ENCODE measurements at places on chromosomes 7 and 10.

GRCh38 chr10:4061441-4061951 lies 276.5 kb upstream of the KLF6 start:
- no peak for DNase-seq

GRCh38 chr10:44962870-44963738 lies 3.5 kb downstream of the RASSF4 start:
- DNase-seq, result no peak

- no peak for DNase-seq
Observed at GRCh38 chr10:74103560-74104258, 46.9 kb downstream of the AP3M1 start.

DNA sequence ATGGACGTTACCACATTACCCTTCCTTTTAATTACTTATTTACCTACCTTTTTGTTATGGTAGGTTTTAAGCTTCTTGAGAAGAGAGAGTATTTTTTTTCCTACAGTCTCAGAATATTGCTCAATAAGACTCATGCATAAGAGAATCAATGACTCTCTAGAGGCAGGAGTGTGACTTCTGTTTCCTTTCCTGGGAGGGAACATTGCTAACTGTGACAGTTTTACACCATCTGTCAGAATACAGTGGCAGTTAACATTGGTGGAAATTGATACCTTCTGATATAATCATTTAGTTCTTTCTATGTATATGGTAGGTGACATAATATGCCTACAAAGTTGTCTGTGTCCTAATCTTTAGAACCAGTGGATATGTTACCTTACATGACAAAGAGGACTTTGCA lies 348.7 kb upstream of the POT1 start:
- DNase-seq, result no peak

DNA sequence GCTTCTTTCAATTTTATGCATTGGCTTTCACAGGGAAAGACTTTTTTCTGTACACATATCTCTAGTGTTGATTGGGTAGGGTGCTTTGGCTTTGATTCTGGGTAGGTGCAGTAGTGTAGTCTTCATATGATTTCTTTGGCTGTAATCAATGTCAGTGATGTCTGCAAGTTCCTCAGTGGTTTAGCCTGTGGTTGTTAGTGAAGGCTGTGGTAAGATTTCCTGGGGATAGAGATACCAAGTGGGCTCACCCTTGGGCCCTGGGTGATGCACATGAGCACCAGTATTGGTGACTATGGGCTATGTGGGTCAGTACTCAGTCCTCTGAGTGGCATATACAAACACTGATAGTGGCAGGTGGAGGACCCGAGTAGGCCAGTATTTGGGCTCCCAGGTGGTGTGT lies 13.0 kb downstream of the GIMAP8 start:
- no peak for DNase-seq

GRCh38 chr10:132946311-132946710 lies 3.9 kb upstream of the CFAP46 start:
- DNase-seq, result no peak

GRCh38 chr7:7136466-7137381 lies 45.6 kb upstream of the C1GALT1 start:
- no peak for DNase-seq

DNA sequence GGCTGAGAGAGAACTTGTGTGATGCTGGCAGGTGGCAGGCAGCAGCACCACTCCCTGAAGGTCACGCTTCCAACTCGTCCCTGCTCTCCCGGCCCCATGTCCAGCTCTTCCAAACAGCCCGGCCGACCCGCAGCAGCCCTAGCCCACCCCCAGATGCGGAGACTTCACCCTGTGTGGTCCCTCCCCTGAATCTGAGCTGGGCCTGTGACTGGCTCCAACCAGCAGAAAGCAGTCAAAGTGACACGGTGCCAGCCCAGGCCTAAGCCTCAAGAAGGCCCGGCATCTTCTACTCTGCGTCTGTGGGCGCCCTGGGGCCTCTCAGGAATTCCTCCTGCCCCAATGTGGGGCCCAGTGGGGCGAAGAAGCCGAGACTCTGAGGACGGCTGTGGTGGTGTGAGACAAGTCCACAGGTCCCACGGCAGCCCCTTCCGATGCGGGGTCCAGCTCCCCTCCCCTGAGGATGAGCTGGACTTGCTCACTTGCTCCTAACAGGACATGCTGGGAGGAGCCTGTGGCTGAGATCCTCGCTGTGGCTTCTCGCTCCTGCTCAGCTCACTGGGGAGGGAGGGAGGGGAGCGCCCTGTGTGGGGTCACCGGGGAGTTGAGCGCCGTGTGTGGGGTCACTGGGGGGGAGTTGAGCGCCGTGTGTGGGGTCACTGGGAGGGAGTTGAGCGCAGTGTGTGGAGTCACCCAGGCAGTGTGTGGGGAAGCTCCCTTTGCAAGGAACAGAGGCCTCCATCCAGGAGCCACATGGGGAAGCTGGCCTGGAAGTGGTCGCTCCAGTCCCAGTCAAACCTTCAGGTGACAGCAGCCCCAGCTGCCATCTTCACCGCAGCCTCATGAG lies 9.5 kb downstream of the STK32C start:
- no peak for DNase-seq

GRCh38 chr7:680411-681127 lies 45.9 kb upstream of the DNAAF5 start:
- no peak for DNase-seq

DNA sequence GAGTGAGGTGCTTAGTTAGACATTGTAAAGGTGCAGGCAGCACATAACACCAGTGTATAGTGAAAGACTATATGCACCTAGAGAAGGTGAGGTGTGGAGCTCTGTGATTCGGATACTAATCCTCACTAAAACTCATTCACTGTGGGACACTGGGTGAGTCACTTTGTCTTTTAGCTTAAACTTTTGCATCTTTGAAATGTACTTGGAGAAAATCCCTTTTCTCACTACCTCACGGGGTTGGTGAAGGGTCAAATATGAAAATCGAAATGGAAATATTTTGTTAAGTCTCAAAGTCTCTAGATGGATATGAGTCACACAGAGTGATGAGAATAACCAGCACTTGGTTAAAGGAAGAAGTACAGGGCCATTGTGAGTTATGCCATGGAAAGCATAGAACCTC lies 38.0 kb downstream of the MDFIC start:
- no peak for DNase-seq

DNA sequence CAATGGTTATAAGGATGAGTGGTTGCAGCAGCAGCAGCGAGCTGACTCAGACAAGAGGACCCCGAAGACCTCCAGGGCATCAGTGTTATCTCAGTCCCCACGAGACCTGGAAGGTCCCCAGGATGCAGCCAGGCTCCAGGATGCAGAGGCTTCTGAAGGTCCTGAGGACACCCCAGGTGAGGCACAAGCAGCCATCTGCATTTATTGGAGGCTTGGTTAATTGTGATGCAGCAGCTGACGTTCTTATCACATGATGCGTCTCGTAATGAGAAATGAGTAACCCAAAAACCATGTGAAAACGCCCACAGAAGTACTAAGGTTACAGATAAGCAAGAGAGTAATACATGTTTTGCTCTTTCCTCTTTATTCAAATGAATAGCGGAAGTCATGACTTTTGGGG lies 17.4 kb downstream of the C7orf57 start:
- no peak for DNase-seq

DNA sequence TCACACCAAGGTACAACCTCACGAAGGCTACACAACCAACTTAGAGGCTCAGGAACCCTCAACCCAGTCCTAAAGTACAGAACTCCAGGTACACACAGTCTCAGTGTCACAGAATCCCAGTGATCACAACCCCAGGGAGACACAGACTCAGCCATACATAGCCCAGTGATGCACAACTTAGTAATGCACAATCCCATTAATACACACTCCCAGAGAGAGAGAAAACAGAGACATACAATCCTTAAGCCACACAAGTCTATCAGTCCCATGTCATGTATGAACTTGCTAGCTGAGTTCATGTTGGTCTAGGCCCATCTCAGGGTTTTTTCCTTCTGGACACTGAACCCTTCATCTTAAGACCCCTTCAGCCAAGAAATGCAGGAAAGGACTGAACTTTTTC lies 4.6 kb downstream of the KCNIP2 start:
- no peak for DNase-seq
